ENCODE measurements at places on chromosomes 4 and X.
A peak's percentile ranks its signal among the peaks of the same experiment; 100 is the strongest.

DNA sequence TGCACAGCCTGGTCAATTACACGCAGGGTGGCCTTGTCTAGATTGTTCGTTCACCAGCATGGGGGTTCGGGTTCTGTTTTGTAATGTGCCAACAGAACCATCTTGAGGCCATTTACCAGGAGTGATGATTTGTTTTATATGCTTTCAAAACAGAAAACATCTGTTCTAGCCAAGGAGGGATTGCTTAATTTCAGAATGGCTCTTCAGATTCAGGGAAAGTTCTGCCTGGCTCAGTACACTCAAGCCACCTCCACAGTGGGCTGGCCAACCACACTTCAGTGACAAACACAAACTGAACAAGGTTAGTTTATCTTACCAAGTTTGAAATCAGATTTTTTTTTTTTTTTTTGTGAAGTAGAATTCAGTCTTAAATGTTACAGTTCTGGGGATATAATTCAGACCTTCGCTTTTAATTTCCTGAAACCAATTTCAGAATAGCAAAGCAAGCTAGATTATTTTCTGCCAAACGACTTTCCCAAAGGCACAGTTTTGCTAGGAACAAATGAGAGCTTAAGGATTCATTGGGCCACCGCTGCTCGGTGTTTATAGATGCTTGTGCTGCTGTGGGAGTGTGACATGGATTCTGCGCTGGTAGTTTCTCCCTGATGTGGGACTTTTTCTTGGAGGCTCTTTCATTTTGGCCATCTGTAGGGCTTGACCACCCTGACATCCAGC is 23.4 kb downstream of the SMS start:
- no peak for DNase-seq

- no peak for DNase-seq
Observed at GRCh38 chr4:169042608-169043007, 32.6 kb upstream of the CBR4 start.

DNA sequence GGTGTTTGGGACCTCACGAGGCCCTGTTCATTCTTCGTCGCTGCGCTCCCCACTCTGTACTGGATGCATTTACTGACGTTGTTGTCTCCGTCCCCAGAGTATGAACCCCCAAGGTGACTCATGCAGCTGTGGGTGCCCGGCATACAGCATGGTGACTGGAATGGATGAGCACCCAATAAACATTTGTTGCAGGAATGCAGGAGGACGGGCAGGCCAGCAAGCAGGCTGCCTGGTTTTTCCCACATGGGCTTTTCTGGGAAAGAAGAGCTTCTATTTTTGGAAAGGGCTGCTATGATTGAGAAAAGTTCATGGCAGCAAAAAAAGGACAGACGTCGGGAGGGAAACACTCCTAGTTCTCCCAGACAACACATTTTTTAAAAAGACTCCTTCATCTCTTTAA is 893 bp upstream of the SOD3 start:
- DNase-seq = no peak

GRCh38 chr4:82744284-82744968 is 54.2 kb downstream of the SCD5 start:
- DNase-seq = no peak

DNA sequence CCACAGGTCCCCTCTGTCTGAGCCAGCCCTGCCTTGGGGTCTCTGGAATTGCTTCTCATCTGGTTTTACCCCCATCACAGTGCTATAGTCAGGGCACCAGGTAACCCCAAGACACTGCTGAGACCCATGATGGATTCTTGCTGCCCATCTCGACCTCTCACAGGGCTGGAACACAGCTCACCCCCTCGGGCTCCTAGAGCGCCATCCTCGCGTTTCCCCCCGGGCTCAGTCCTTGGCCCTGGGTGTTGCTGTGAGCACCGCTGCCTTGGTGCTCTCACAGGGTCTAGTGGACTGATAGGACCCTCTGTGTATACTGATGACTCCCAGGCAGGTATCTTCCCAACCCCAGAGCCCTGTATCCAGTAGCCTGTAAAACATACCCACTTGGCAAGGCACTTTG is 8.8 kb downstream of the MAEA start:
- no peak for DNase-seq

DNA sequence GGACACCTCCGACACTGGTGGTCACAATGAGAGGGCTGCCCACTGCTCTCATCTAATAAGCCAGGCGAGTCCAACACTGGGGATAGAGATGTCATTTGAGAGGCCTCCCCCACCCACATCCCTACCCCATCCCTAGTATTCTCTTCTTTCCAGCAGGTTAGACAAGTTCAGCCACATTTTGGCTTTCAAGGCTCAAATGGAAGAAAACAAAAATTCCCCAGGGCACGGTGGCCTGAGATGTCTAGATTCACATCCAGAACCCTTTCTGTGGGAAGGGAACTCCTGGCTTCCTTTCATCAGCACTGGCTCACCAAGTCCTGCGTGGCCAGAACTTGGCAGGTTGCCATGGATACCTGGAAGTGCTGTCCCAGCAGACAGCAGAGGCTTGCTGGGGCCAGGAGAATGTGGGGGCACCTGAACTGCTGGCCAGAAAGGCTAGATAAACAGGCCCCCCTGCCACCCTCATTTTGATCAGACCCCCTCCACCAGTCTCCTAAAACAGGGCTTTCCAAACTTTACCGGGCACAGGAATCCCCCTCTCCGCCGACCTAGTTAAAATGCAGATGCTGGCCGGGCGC is 1.3 kb upstream of the NYX start:
- no peak for DNase-seq

DNA sequence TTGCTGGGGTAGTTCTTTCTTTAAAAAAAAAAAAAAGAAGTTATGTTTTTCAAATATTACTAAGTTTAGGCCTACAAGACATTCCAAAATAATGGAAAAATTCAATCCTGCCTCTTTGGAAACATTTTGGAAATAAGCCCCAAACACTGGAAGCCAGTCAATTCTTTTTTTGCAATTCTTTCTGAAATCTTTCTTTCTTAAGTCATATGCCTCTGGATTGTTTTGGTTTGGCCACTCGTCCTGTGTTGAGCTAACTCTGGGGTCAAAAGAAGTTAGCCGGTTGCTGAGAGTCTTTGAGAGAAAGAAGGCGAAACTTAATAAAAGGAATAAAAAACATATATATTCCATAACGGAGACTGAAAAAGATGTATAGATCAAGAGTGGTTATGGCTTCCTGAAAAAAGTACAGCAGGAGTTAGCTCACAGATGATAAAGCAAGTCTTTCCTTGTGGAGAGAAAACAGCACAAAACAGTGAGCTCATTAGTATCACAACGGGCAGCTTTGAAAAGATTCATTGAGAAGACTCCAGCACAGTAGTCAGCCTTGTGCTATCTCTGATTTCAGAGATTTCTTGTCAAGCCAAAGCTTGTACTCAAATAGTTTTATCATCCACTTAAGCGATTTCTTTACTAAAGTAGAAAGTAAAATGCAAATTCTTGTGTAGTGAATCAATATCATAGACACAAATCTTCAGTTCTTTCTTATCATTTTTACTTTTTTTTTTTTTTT is 64.8 kb downstream of the PLS3 start:
- DNase-seq = no peak

- DNase-seq = no peak
Observed at GRCh38 chr4:183897193-183897592, 7.9 kb upstream of the STOX2 start.

GRCh38 chr4:55416176-55416575 is 20.4 kb downstream of the TMEM165 start:
- no peak for DNase-seq

- no peak for DNase-seq
Observed at GRCh38 chrX:17086317-17086716, 139.9 kb downstream of the REPS2 start.

GRCh38 chr4:156941940-156942548 is 29.6 kb downstream of the PDGFC start:
- peak; percentile 45 for DNase-seq

- DNase-seq = peak; percentile 15
Observed at GRCh38 chr4:137531986-137532868, at the start of gene PCDH18. PCDH18 (minus strand) TSS chr4:137532494; CDS start chr4:137532088, 406 bp downstream.

GRCh38 chr4:14871676-14872430 is 130.4 kb upstream of the CPEB2 start:
- DNase-seq = no peak

- no peak for DNase-seq
Observed at GRCh38 chrX:99142745-99143144, 1267.3 kb downstream of the PCDH19 start.

DNA sequence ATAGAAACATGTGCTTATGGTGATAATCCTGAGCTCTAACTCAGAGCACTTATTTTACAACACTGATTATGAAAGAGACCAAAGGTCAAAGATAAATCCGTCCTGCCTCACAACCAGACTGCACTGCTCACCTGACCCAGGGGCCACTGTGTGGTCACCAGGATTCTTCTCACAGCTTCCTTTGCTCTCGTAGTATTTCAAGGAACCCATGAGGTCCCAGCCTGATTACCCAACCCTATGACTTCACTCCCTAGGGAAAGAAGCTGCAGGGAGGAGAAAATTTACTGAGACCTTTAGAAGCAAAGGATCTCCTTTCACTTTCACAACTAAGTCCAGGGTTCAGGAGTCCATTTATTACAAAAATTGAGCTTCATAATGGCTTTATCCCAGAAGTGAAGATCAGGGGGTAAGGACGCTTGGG is 9.6 kb downstream of the SLC25A5 start:
- DNase-seq = no peak

GRCh38 chrX:130267956-130268448 is 697 bp downstream of the ZNF280C start:
- no peak for DNase-seq

GRCh38 chr4:168878623-168879022 is 131.4 kb downstream of the CBR4 start:
- no peak for DNase-seq

DNA sequence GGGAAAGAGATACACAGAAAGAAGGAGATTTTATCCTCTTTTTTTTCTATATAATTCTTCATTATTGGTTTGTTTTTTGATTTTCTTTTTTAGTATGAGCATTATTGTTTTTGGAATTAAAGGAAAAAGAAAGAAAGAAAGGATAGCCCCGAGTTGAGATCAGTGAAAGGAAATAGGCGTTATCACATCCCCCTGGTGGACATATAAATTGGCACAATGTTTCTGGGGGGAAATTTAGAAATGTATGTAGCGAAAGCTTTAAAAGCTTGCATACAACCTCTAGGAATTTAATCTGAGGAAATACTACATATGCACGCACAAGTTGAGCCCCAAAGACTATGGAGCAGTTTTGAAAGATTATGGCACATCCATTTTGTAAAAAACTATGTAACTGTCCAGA is 226.3 kb upstream of the LDB2 start:
- no peak for DNase-seq

GRCh38 chrX:111649638-111650037 is 31.3 kb upstream of the ALG13 start:
- no peak for DNase-seq

- DNase-seq = no peak
Observed at GRCh38 chrX:42973321-42973720, 195.4 kb upstream of the PPP1R2C start.

DNA sequence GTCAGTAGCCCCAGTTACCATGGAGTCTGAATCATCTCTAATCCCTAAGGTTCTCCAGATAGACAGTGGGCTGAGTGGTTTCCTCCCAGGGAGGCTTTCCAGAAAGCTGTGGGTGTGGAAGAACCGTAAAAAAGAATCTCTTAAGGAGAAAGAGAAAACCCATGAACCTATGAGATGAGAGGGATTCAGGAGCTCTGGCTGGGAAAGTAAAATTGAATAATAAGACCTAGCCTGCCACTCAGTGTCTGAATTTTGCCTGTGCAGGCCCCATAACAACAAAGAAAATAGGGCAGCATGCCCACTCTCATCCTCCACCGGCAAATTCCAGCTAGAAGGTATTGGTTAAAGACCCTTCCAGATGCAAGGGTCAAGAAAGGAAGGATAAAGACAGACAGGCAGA is 16.9 kb downstream of the AWAT2 start:
- no peak for DNase-seq

DNA sequence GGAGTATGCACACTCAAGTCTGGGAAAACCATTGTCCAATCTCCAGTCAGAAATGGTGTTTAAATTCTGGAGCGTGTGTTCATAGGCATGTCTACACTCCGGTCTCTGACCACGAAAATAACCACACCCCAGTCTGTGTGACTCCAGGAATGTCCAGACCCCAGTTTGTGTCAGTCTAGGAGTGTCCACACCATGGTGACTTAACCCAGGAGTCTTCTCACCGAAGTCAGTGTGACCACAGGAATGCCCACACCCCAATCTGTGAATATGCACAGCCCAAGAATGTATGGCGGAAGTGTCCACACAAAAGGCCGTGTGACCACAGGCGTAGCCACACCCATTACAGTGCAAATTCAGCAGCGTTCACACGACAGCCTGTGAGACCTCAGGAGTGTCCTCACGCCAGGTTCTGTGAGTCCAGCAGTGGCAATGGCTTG is 11.4 kb downstream of the FTSJ1 start:
- no peak for DNase-seq

DNA sequence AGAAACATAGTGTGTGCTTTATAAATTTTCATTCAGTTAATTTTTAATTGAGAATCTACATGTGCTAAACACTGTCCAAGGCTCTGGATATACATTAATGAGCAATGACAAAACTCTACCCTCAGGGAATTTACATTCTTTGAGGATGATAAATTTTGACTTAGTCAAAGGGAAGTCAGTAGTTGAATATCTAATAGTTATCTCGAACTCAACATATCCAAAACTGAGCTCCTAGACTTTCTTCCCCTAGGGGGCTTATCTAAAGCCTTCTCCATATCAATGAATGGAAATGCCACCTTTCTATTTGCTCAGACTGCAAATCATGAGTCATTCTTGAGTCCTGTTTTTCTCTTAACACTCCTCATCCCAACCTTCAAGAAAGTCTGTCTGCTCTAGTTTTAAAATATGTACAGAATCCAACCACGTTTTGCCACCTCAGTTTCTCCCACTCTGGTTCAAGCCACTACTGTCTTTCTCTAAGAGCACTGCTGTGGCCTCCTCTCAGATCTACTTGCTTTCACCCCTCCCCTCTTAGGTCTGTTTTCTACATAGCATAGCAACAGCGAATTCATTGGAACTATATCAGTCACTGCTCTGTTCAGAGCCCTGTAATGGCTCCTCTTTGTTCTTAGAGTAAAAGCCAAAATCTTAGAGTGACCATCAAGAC is 9.5 kb downstream of the PARM1 start:
- DNase-seq = no peak

- no peak for DNase-seq
Observed at GRCh38 chr4:39324897-39325613, 41.1 kb downstream of the RFC1 start.

DNA sequence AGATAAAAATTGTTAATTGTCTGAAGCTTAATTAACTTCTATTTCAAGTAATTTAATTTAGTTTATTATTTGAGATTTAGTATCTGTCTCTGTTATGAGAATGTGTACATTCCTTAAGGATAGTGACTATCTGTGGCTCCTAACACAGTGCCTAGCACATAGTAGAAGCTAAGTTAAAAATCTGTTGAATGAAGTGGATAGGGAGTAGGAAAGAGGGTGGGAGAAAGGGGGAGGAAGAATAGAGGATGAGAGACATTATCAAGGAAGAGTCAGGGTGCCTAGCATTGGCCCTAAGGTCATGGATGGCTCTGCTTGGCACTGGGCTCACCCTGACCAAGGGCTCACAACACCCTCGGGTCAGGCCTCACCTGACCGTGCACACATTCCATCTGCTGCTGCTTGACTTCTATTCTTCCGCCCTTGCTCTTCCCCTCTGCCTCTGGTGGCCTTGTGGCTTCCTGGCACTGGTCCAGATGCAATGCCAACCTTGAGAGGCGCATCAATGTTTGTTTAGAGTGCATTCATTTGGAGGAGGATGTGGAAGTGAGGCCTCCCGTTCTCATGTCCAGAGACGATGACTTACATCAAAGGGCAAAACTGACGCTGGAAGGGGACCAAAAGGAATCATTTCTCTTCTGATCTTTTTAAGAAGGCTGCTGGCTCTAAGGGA is 42.3 kb downstream of the TRIM2 start:
- no peak for DNase-seq
